ENCODE measurements at places on chromosomes 5 and 9.

- no peak for DNase-seq
Observed at GRCh38 chr9:81052846-81053245, 636.5 kb downstream of the TLE1 start.

GRCh38 chr5:54324651-54325271 is 14.4 kb upstream of the ARL15 start:
- DNase-seq = no peak

DNA sequence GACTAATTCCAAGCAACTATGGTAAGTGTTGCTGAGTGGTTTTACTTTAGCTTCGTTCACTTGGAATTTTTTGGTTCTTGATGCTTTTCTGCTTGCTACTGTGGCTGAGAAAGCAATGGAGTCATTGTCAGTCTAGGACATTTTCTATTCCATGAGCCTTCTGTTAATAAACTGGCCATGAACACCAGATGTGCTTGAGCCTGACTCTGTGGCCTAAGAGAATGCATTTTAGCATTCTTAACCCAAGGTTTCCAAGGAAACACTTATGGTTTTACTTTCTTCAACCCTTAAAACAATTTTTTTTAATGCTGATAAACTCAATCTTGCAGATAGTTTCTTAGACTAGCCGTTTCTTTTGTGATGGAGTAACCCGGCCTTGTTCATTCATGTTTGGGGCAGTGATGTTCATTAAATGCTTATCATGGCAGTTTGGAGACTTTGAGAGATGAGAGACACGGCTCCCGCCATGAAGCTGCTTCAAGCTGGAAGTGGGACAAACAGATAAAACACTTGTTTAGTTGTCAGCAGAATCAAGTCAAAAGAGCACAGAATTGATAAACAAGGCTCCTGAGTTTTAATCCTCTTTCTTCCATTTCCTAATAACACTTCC is 42.4 kb downstream of the OSTF1 start:
- no peak for DNase-seq

- DNase-seq = no peak
Observed at GRCh38 chr9:111456529-111456928, 27.7 kb downstream of the ECPAS start.

DNA sequence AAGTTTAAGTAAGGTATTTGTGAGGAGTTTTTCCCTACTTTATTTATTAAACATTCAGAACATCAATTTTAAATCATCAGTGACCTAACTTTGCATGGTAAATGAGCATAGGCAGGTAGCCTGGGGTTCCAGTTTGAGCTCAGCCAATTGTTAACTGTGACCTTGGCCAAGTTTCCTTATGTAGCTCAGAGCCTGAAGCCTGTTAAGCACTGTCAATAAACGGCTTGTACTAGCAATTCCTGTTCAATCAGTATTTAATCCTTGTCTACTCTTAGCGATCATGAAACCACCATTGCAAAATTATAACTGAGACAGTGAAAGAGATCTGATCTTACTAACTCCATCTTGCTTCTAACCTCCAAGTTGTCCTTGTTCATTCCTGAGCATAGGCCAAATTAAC is 4.7 kb upstream of the SOWAHA start:
- DNase-seq = no peak
